Left lobe of liver (tissue), 2 donors: ENCODE measurements at places on chromosomes 1 and 21.

- no peak for DNase-seq
Measured at GRCh38 chr1:25856856-25857255, 2.4 kb downstream of the AUNIP start.

GRCh38 chr1:221868593-221869303 lies 126.9 kb upstream of the DUSP10 start:
- DNase-seq = no peak

DNA sequence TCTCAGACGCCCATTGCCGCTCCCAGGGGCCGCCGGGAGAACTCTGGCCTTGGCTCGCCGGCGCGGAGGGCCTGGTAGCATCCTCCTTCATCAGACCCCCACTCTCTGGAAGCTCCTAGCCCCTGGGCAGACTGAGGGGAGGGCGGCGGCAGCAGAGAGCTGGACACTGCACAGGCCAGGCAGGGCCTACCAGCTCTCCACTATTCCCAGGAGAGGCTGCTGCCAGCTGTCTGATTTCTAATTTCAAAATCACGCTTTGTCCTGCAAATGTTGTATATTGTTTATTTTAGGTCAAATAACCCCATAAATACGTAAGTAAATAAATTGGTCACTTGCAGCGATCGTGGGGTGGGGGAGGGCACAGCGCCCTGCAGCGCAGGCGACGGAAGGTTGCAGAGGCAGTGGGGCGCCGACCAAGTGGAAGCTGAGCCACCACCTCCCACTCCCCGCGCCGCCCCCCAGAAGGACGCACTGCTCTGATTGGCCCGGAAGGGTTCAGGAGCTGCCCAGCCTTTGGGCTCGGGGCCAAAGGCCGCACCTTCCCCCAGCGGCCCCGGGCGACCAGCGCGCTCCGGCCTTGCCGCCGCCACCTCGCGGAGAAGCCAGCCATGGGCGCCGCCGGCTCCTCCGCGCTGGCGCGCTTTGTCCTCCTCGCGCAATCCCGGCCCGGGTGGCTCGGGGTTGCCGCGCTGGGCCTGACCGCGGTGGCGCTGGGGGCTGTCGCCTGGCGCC lies at the start of gene MTARC1:
Gene MTARC1, plus strand, starts transcription at position 577 of the 732 bp plus-strand sequence. Its CDS starts 32 bp downstream, at position 609.
- peak; percentile 98 for DNase-seq

GRCh38 chr1:173553312-173553711 lies 49.6 kb downstream of the SLC9C2 start:
- no peak for DNase-seq

DNA sequence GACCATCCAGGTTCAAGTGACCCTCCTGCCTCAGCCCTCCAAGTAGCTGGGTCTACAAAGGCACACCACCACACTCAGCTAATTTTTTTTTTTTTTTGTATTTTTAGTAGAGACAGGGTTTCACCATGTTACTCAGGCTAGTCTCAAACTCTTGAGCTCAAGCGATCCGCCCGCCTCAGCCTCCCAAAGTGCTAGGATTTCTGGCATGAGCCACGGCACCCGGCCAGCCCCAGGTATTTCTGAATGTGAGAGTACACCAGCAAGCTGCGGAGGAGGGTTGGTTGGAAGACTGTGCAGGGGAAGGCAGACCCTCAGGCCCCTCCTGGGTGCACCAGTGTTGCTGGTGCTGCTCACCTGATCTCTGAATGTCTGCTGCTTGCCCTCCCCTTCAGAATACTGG lies 33.1 kb upstream of the SIM2 start:
- no peak for DNase-seq

GRCh38 chr1:38246955-38247952 lies 200.7 kb upstream of the POU3F1 start:
- peak; percentile 55 for DNase-seq

DNA sequence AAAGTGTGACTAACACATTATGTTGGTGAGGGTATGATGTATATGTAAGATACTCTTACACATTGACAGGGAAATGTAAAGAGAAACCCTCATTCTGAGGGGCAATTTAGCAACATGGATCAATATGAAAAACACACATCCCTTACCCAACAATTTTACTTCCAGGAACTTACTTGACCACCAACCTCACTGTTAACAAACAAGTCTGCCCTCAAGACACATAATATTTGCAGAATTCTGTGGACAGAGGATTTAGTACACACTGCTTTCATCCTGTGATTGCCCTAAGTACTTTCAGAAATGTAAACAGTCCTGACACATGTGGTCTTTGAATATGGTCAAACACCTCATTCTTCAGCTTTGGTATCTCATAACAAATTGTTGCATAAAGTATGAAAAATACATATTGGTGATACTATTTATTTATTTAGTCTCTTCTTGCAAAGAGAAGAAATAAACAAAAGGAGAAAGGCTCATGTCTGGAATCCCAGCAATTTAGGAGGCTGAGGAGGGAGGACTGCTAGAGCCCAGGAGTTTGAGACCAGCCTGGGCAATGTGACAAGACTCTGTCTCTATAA lies 6.9 kb downstream of the USP48 start:
- DNase-seq = no peak

- no peak for DNase-seq
Measured at GRCh38 chr1:227427411-227427810, 109.1 kb upstream of the CDC42BPA start.

DNA sequence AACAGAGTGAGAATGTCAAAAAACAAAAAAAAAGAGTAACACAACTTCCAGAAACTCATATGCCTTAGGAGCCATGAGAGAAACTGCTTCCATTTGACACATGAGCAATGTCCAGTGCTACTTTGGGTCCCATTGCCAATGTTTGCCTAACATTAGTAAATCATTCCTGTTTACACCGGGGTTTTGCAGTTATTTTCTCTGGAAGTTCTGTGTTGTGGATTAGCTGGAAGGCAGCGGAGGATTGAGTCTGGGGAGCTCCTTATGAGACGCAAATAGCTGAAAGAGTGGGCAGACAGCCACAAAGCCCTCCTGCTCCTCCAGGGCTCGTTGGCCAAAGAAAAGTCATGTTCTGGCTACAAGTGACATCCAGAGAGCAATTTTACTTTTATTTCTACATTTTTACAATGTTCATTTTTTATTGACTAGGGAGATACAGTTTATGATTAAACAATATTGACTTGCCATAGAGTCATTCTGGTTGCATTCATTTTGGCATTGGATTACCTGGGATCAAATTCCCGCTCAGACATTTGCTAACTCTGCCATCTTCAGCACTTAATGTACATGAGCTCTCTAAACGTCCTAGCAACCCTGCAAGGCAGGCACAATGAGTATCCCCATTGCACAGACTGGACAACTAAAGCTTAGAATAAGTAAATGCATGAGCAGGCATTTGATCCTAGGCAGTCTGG lies 66.4 kb upstream of the GALNT2 start:
- DNase-seq = no peak

DNA sequence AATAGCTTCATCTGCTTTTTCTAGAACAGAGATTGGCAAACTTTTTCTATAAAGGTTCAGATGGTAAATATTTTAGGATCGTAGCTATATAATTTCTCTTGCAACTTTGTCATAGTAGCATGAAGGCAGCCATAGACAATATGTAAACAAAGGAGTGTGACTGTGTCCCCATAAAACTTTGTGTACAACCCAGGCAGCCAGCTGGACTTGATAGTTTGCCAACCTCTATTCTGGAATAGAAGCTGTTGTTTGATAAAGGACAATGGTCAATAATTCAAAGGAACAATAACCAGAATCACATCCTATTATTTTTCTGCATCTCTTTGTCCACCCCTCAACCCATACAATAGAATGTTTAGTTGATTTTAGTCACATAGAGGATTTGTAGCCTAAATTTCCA lies 286.7 kb downstream of the LMX1A start:
- no peak for DNase-seq

GRCh38 chr1:24688621-24689195 lies 45.6 kb downstream of the SRRM1 start:
- peak; percentile 72 for DNase-seq

GRCh38 chr1:109878531-109879104 lies 32.0 kb upstream of the CSF1 start:
- no peak for DNase-seq

DNA sequence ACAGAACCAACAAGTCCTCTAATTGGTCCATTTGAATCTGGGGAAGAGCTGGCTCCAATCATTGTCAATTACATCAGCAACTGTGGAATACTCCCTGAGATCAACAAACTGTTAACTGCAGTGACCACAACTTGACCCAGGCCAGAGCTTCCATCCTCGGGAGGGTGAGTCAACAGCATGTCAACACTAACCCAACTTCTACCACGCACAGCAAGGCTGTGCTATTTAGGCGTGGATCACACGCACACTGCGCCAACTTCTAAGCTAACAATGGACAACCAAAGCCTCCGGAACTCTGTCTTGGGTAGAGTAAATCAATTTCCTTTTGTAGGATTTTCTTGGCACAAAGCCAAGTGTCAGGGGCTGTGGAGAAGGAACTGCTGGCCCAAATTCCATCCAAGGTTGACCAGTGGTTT lies 30.4 kb downstream of the APP start:
- DNase-seq = no peak

DNA sequence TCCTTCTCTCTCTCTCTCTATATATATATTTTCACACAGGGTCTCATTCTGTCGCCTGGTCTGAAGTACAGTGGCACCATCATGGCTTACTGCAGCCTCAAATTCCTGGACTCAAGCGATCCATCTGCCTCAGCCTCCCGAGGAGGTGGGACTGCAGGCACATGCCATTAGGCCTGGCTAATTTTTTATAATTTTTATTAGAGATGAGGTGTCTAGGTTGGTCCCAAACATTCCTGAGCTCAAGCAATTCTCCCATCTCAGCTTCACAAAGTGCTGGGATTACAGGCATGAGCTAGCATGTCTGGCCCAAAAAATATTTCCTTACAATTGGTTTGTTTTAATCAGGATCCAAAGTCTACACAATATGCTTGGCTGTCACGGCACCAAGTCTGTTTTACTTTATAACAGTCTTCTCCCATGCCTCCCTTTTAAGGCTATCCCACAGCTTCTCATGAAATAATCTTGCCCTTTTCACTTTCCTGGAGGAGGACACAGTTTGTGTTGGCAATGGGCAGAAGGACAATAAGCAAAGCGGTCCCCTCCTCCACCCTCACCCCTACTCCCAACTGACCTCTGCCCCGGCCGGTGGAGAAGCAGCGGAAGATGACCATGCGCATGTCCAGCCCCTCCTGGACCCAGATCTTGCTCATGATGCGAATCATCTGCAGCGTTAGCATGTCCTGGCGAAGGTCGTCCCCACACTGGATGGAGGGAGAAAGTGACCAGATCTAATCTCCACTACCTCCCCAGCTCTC lies 28.2 kb upstream of the PPP1R15B start:
- DNase-seq = no peak

- no peak for DNase-seq
Measured at GRCh38 chr1:163796394-163796821, 474.7 kb downstream of the NUF2 start.

- DNase-seq = no peak
Measured at GRCh38 chr1:43772978-43773377, 65.6 kb downstream of the ST3GAL3 start.

DNA sequence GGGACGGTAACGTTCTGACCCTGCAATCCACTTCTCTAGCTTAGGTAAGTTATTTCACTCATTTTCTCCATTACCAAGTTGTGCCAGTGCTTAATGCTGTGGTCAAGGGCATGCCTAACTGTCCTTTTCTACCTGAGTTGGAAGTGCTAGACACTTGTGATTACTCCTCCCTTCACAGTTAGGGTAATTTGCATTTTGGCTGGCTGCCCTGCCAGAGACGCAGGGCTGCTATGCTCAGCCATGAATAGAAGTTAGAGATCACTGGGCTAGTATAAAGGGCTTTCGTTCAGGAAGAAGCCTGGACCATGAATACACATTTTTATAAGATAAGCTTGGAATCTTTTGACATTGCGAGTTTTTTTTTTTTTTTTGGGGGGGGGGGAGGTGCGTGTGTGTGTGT lies 633.2 kb upstream of the NEGR1 start:
- DNase-seq = no peak

- DNase-seq = no peak
Measured at GRCh38 chr21:44686000-44686781, 4.2 kb upstream of the KRTAP12-1 start.

DNA sequence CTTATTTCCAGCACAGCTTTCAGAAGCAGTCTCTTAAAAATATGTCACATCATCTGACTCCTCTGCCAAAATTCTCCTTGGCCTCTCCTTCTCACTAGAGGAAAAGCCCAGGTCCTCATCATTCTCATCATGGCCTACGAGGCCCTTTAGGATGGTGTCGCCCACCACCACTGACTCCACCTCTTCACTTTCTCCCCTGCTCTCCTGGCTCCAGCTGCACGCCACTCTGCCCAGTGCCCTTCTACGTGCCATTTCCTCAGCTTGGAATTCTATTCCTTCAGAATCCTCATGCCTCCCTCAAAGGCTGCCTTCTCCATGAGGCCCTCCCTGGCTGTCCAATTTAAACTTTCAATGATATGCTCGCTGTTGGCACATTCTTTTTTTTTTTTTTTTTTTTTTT lies 25.3 kb upstream of the BTG2 start:
- DNase-seq = peak; percentile 29

DNA sequence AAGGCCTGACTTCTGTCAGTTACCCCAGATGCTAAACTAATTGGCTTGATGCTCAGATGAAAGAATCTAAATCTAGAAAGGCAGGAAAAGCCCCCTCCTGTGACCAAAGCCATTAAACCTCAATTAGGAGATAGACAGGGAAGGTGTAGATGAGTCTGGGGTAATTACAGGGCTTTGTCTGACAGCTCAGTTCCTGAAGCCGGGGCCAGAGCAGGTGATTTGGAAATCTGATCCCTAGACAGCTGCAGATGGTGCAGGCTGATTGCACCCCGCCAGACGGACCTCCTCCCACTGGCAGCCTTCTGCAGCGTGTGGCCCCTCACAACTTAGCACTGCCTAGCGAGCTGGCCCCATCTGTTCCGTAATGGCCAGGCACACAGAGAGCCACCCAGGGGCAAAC lies 395.1 kb downstream of the HLX start:
- DNase-seq = no peak

GRCh38 chr1:152182431-152182830 lies 23.4 kb upstream of the RPTN start:
- DNase-seq = no peak

DNA sequence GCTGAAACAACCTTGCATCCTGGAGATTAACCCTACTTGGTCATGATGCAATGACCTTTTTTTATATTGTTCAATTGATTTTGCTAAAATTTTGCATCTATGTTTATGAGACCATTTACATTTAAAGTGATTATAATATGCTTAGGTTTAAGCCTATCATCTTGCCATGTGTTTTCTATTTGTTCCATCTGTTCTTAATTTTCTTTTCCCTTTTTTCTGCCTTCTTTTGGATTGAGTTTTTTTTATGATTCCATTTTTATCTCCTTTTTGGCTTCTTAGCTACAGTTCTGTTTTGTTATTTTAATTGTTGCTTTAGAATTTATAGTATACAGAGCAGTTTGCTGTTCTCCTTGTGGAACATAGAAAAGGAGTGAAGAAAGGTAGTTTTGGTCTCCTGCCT lies 385.1 kb upstream of the USP24 start:
- no peak for DNase-seq

GRCh38 chr1:181137217-181137743 lies 48.8 kb downstream of the IER5 start:
- DNase-seq = no peak

- no peak for DNase-seq
Measured at GRCh38 chr1:221141606-221142285, 262.5 kb downstream of the HLX start.
